ENCODE measurements at places on chromosomes 6 and 20.

DNA sequence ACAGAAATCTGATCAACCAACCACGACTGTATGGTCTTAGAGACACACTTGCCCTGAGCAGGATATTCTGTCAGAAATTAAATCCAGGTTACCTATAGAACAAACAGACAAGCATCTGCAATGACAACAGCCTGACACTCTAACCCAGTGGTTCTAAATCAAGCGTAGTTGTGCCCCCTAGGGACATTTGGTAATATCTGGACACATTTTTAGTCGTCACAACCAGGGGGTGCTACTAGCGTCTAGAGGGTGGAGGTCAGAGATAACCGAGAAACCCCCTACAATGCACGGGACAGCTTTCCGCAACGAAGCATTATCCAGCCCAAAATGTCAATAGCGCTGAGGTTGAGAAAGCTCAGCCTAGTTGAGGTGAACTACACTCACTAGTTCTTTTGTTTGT is 32.3 kb downstream of the ID4 start:
- DNase-seq: peak; percentile 39

GRCh38 chr20:47487175-47487917 is 14.3 kb upstream of the NCOA3 start:
- DNase-seq: peak; percentile 11

- peak; percentile 17 for DNase-seq
Measured at GRCh38 chr6:154592199-154592860, 81.8 kb upstream of the CNKSR3 start.

DNA sequence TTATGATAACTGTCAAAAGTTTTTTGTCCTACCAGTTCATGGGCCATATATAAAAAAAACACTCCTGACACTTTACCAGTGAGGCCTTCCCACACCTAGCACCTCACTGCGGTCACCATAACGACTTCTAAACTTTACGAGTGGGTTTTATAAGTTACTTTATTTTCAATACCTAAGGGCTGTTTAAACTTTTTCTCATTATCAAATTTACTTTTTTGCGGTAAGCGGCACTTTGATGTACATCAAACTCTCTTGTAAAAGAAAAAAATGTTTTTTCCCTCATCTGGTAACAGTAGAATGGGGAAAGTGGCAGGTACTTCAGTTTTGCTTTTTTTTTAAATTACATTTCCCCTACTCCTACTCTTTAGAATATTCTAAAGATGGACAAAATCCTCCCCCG is 36.2 kb downstream of the FYN start:
- no peak for DNase-seq

DNA sequence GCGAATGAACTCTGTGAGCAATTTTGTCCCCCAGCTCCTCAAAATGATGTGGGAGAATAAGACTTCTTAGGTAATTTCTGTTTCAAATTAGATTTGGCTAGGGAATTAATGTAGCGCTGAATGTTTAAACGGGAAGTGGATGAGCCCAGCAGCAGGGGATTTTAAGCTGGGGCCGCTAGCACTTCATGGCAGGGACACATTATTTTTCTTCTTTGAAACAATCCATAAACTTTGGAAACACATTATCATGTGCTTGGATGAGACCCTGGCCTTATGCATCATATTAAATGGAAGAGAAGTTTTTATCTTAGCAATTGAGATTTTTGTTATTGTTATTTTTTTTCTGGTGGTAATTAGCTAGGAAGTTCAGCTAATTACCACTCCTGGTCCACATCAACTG is 74.2 kb upstream of the FUCA2 start:
- DNase-seq: no peak

DNA sequence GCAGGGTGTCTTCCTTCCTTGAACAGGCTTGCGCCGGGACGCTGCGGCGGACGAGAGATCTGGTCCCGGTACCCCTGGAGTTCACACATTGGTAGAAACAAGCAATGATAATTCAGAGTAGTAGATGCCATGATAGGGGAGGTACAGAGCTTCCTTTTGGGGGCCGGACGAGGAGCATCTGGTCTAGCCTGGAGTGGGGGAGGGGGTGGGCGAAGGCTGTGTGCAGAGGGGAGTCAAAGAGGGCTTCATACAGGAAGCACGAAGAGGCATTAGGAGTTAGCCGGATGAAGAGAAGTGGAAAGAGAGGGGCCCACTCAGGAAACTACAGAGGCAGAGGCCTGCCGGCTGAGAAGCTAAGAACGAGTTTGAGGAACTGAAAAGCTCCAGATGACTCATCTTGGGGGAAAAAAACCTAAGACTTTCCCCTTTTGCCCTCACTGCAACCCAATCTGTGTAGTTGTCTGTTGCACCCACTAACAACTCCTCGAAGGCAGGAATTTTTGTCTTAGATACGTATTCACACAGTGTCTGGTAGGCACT is 611 bp downstream of the CNPY3 start:
- peak; percentile 87 for DNase-seq

DNA sequence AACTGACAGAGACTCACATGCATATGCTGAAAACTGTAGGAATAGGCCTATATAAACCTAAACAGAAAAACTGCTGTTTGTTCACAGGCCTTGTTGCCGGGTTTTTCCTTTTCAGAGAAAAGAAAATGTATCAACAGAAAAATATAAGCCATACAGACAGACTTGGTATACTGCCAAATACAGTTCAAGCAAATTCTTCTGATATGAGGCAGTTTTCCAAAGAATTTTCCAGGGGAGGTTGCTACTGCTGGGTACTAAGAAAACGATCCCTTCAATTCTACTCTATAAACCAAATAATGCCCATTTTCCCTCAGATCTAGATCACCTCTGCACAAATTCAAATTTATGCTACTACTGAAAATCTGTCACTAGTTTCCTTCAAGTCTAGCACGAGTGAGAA is 59.4 kb downstream of the ME1 start:
- DNase-seq: no peak

DNA sequence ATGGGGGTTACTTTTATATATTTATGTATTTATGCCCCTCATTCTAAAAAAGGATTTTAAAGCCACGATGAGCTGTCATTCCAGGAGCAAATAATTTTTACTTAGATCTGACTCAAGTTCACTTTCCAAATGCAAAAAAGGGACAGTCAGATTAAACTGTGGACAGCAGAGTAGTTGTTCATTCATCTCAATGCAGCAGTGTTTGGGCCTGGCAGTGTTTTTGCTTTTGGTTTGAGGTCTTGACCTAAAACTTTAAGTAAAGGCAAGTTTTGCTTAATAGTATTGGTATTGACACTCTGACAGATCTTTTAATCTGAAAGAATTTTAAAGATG is 13.9 kb downstream of the JARID2 start:
- no peak for DNase-seq

- no peak for DNase-seq
Measured at GRCh38 chr6:4451081-4451480, 315.7 kb upstream of the ECI2 start.

Data from NCI-H69 (cell line).